ENCODE measurements at places on chromosomes 12 and 14.

DNA sequence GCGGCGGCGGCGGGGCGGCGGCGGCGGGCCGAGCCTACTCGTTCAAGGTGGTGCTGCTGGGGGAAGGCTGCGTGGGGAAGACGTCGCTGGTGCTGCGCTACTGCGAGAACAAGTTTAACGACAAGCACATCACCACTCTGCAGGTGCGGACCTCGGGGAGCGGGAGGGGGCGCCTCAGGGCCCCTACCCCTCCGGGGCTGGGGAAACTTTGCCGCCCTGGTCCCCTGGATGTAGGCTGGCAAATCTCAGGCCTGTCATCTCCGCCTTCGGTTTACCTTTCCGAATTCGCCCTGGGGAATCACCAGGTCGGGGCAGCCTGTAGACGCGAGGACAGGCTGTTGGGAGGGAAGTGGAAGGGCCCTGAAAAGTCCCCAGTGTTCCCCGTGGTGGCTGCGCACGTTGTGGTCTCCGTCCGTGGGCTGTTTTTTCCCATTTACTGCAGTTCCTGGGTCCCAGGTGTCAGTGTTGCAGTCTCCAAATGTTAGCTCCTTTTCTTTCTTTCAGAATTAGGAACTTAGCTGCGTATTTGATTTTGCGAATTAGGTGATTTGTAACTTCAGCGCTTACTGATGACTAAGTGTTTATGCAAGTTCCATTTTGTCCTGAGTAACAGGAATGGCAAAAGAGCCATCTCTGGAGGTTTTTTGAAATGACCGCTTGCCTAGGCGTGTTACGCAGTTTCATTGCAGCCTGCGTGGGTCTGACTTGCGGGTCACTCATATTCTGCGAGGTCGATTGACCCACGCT, 656 bp downstream of the RAB21 start:
- DNase-seq, result peak; percentile 88

GRCh38 chr12:32398816-32399369, 465 bp upstream of the FGD4 start:
- DNase-seq, result no peak

DNA sequence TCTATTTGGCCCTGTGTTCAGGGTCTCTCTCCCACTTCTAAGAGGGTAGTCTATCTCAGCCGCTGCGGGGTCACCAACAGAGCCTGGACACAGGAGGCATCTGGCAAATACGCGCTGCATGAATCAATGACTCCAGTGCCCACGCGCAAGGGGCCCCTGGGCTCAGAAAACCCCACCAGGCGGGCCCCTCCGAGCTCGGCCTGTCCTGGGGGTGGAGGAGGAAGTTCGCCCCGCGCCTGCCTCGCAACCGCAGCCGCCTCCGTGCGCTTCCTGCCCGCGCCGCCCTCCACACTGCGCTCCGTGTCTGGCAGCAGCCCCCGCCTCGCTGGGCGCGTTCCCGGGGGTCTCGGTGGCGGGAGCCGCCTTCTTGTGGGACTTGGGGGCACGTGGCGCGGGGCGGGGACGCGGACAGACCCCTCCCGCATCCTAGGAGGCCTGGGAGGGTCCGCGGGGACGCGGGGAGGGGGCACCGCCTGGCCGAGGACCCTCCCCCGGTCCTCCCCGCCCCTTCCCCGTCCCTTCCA, 811 bp upstream of the FBRSL1 start:
- peak; percentile 84 for DNase-seq

DNA sequence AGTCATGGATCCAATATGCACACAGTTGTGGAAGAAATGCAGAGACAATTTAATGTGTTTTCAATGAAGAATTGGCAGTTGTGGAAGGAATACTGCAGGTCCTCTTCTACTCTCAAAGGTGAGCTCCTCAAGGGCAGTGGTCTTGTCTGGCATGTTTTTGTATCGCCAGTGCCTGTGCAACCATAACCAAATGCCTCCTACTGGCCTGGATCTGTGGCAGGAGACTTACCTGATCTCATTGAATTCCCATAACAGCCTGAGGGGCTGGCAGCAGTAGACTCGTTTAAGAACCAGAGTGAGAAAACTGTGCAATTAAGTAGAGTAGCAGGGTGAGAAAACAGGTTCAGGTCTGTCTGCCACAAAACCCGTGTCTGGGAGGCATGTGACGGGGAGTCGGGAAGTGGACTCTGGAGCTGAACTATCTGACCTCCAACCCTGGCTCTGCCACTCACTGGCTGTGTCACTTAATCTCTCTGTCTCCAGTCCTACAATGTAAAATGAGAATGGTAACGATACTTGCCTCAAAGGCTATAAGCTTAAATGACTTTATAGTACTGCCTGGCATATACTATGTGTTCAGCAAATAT, 268.2 kb upstream of the SSTR1 start:
- DNase-seq, result no peak

DNA sequence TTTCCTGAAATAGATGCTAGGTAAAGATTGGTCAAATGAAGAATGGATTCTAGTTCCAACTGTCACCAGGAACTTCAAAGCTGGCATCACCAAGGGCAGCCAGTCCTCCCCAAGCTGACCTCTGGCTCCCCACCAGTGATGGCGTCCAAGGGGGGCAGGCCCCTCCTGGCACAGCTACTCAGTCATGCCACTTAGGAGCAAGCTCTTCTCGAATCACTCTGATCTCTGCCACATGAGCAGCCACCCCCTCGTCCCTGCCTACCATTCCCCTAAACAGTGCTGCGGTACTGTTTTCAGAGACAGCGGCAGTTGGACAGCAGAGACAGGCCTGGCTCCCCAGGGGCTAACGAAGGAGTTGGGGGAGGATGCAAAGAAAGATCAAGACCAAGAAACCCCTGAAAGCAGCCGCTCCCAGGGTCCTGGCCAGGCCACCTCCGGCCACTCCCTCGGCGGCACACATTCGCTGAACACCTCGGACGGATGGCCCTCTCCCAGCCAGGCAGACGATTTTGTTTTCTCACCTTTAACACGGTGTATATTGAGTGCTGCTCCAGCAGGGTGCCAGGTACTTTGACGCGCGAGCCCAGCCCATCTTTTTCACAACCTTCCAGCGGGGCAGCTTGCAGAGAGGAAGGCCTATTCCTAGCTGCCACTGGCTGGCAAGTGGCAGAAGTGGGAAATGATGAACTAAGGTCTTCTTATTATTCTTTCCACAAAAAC, 47.4 kb downstream of the ARL6IP4 start:
- no peak for DNase-seq
